ENCODE measurements at places on chromosomes 1 and 21.

- no peak for DNase-seq
Observed at GRCh38 chr1:239816081-239816782, 275.5 kb upstream of the FMN2 start.

DNA sequence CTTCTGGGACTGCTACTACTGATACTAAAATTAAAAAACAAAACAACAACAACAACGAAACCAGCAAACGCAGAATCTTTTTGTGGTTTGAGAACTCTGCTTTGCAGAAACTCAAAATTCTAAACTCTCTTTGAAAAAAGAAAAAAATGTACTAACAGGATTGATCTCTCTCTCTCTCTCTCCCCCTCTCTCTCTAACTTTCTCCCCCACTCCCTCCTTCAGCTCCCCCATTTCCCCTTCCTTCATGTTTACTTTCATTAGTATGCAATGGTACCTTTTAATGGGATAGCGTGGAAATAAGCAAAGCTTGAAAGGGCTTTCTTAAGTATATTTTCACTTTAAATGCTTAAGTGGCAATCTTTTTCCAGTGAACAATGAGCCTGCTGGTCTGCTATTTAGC, 562.6 kb upstream of the ADGRL2 start:
- DNase-seq, result no peak

- DNase-seq, result no peak
Observed at GRCh38 chr1:211893260-211893659, 62.7 kb upstream of the LPGAT1 start.

GRCh38 chr1:78911956-78912880, 94.3 kb downstream of the ADGRL4 start:
- DNase-seq, result no peak

DNA sequence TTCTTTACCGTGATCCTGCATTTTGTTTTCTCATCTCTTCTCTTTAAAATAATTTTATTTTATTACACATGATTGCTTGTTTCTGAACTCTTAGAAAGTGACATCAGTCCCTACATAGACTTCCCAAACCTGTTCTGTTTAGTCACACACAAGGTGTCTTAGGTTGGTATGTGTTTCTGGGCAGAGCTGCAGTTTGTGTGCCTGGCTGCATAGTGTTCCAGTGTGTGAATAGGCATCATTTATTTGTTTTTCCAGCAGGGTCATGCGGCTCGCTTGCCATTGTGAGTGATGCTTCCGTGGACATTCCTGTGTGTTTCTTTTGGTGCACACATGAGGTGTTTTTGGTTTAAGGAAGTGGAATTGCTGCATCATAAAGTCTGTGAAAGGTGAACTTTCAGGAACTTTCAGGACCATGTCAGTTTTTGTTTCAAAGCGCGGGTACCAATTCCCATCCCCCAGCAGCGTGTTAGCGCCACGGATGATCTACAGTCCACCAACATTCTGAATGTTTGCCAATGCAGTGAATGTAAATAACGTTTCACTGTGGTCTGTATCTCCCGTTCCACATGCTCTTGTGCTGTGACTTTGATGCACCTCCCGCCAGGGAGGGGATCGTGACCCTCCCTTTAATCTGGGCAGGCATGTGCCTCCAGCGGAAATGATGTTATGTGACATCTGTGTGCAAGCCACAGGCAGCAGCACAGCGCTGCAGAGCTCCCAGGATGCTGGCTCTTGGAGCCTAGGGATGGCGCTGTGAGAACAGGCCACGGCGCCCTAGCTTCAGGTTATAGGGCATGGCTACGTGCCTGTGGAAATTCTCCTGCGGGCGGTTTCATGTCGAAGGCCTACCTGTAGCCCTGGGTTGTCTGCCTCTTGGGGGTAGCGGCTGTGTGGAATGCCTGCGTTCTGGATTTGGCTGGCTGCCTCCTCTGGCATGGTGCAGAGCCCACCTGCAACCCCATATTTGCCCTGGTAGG, 144.6 kb upstream of the COL6A1 start:
- no peak for DNase-seq

GRCh38 chr1:36322786-36323635, 434 bp downstream of the EVA1B start:
- DNase-seq, result peak; percentile 53

GRCh38 chr1:32622806-32623681, 27.3 kb downstream of the ZBTB8OS start:
- DNase-seq, result no peak

DNA sequence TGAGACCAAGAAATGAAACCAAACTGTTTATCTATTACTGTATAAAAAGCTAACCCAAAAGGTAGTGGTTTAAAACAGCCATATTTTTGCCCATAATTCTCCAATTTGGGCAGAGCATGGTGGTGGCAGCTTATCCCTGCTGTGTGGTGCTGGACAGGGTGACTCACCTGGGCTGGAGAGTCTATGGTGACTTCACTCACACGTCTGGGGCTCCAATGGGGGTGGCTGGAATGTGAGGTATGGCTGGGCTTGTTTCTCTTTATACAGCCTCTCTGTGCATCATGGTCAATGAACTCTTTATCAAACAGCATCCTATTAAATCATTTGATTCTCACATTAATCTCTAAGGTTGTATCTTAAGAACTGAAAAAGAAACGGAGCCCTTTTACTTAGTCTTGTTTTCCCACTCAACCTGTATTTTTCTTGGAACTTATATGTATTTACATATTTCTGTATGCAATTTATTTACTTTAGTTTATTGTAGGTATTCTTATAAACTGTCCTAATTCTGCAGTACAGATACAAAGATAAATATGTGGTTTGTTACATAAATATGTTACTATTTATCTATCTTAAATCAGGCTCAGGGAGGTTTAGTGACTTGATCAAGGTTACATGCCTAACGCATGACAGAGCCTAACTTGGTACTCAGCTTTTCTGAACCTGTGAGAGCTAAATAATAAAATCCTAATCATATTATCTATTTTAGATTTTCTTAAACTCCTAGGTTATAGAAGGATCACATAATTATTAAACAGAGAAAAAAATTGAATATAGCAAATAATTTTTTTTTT, 37.5 kb upstream of the WLS start:
- DNase-seq, result no peak

GRCh38 chr1:184425449-184426277, 38.8 kb downstream of the C1orf21 start:
- DNase-seq, result no peak

DNA sequence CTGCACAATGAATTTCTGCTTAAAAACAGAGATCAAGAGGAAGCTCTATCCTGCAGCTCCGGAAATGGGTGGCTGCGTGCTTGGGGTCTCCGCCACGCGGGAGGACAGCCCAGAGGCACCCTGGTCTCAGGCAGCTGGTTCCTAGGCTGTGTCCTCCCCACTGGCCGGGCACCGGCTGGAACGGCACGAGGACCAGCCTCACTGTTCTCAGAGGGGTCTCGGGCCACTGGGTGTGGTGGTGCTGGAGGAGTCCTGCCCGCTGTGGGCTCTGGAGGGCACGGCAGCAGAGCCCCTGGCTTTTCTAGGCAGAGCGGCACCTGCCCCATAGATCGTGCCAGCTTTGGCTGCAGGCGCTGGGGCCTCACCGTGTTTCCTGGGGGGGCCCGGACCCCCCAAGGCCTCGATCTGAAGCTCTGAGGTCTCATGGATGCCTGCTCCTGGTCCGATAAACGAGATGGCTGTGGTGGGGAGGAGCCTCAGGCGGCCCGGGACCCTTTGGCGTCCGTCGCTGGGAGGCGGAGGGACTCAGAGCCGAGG, 8.2 kb upstream of the RNF223 start:
- DNase-seq, result no peak

GRCh38 chr1:56825436-56825835, 6.2 kb upstream of the FYB2 start:
- DNase-seq, result no peak

DNA sequence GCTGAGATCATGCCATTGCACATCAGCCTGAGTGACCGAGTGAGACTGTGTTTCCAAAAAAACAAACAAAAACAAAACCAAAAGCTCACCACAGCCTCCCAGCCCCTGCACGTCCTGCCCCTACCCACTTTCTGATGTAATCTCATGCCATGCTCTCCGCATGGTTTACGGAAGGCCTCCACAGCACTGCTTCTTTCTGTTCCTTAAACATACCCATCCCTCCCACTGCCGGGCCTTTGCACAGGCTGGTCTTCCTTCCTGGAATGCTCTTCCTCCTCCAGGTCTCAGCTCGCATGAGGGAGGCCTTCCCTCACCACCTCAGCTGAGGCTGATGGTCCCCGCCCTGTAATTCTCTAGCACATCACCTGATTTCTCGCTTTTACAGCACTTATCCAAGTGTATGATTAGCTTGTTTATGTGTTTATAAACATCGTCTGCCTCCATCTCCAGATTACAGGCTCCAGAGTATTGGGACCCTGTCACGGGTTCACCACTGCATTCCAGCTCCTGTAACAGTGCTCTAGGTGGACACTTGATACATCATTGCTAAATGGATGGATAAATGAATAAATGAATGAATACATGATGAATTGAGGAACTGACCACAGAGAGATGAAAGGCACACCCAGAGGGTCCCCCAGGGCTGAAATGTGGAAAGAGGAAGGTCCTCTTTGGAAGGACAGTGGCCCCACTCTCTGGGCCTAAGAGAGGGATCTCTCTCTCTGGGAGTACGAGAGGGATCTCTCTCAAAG, 22.1 kb downstream of the TCEA3 start:
- no peak for DNase-seq

DNA sequence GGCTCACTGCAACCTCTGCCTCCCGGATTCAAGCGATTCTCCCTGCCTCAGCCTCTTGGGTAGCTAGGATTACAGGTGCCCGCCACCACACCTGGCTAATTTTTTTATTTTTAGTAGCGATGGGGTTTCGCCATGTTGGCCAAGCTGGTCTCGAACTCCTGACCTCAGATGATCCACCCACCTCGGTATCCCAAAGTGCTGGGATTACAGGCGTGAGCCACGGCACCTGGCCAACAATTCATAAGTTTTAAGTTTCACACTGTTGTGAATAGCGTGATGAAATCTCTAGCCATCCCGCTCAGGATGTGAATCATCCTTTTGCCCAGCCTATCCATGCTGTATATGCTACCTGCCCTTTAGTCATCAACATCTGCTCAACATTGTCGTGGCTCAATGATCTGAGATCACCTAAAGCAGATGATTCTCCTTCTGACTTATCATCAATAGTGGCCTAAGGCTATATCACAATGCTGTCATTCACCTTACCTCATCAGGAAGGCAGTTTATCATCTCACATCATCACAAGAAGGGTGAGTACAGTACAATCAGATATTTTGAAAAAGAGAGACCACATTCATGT, 2.6 kb downstream of the PFDN2 start:
- DNase-seq, result no peak

- DNase-seq, result no peak
Observed at GRCh38 chr1:180360333-180361075, 130.4 kb downstream of the LHX4 start.

DNA sequence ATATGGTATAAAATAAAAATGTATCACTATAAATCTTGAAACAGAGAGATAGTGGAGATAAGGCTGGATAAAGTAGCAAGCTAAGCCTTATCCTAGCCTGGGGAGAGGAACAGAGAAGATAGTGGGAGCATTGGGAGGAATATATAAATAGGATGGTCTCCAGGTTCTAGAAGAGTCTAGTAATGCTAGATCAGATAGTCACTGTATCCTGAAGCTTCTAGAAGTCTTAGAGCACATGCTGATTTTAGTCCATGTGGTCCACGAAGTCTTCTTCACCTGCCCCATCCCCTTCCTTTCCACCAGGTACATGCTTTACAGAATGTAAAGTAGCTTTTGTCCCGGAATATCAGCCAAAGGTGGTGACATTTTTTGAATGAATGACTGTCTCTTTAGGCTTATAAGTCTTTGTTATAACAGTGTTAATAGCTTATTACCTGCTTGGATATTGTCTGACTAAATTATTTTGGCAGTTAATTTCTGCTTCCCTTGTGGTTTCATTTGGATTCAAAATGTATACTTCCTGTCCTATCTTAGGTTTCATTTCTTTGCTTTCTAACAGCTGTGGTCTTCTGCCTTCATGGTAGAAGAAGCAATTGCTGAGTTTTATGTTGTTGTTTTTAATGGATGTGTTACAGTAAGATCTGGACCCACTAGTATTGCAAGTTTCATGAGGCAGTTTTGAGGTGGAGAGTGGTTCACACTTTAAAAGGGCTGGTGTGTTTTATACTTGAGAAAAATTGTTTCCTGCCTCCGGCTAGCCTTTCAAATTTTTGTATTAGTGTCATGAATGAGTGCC, 5.9 kb downstream of the SMG7 start:
- DNase-seq, result no peak

GRCh38 chr1:208821939-208822338, 577.8 kb upstream of the PLXNA2 start:
- no peak for DNase-seq
